NCI-H1105 (cell line): ENCODE measurements at places on chromosomes 16 and 17.
A peak's percentile ranks its signal among the peaks of the same experiment; 100 is the strongest.

DNA sequence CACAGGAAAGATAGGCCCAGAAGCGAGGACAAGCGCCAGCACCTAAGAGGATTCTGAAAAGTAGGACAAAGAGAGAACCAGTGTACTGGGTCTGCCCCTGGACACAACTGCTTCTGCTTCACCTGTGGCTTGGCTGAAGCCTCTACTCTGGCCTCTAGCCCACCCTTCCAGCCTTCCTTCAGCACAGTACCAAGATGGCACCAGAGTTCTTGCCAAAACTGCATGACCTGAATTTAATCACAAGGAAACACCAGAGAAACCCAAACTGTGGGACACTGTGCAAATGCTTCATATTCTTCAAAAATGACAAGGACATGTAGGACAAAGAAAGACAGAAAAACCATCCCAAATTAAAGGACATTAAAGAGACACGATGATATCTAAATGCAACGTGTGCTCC, 116.6 kb downstream of the SMG6 start:
- no peak for DNase-seq

GRCh38 chr16:2840914-2841313, 10.8 kb downstream of the ZG16B start:
- DNase-seq: no peak

GRCh38 chr16:58299757-58300349, 5.0 kb upstream of the PRSS54 start:
- DNase-seq: no peak

DNA sequence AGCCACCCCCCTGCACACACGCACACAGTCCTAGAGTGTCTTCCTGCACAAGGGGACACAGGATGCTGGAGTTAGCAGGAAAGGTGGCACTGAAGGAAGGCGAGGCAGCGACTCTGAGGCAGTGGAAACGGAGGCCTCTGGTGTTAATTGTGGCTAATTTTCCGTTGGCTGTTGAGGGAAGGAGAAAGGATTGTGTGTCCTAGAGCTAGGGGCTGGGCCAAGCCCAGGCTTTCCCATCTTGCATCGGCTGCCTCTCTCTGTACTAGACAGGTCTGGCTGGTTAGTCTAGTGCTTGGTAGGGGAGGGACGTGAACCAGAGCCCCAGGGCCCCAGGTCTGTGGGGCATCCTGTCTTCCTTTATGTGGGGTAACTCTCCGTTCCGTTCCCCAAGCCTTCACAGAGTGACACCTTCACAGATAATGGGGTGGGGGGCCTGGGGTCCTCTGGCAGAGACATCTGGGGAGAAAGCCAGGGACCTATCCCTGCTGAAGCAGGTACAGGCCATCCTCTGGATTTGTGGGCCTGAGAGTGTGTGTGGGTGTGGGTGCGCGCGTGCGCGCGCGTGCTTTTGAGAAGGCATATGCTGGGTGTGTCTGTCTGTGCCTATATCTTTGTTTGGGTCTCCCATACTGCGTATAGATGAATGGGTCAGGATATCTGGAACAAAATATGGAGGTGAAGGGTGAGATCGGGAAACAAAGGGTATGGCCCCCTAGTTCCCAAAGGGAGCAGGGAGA, at the start of gene CHD3:
TSS of gene CHD3 (plus strand) at position 606 of the 737 bp plus-strand sequence. CDS start 212 bp downstream, outside the sequence.
- peak; percentile 49 for DNase-seq

DNA sequence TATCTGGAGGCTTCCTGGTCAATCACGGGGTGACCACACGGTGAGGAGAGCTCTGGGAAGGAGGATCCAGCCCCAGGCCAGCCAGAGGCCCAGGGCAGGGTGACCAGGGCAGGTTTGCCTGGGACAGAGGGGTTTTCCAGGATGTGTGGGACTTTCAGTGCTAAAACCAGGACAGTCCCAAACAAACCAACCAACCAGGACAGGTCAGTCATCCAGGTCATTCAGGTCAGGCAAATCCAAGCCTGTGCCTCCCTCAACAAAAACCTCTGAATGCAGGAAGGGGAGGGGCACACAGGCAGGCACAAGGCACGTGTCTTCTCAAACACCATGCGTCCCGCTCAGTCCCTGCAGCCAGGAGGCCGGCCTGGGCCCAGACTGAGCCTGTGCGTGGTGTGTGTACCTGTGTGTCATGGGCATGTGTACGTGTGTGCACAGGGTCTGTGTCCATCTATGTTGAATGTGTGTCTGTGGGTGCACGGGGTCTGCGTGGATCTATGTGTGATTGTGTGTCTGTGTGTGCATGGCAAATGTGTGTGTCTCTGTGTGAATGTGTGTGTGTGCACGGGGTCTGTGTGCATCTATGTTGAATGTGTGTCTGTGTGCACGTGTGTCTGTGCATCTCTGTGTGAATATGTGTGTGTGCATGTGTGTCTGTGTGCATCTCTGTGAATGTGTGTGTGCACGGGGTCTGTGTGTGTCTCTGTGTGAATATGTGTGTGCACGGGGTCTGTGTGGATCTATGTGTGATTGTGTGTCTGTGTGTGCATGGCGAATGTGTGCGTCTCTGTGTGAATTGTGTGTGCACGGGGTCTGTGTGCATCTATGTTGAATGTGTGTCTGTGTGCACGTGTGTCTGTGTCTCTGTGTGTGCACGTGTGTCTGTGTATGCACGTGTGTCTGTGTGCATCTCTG, 78.9 kb downstream of the RTN4RL1 start:
- DNase-seq: no peak

GRCh38 chr17:63423963-63424362, 22.1 kb downstream of the CYB561 start:
- DNase-seq: no peak

GRCh38 chr16:1963806-1964505, 670 bp downstream of the RPS2 start:
- DNase-seq: no peak

DNA sequence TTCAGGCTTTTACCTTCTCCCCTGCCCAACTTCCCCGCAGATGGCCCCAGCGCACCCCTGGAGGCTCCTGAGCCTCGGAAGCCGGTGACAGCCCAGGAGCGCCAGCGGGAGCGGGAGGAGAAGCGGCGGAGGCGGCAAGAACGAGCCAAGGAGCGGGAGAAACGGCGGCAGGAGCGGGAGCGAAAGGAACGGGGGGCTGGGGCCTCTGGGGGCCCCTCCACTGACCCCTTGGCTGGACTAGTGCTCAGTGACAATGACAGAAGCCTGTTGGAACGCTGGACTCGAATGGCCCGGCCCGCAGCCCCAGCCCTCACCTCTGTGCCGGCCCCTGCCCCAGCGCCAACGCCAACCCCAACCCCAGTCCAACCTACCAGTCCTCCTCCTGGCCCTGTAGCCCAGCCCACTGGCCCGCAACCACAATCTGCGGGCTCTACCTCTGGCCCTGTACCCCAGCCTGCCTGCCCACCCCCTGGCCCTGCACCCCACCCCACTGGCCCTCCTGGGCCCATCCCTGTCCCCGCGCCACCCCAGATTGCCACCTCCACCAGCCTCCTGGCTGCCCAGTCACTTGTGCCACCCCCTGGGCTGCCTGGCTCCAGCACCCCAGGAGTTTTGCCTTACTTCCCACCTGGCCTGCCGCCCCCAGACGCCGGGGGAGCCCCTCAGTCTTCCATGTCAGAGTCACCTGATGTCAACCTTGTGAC, 3.6 kb downstream of the MAPK7 start:
- no peak for DNase-seq

DNA sequence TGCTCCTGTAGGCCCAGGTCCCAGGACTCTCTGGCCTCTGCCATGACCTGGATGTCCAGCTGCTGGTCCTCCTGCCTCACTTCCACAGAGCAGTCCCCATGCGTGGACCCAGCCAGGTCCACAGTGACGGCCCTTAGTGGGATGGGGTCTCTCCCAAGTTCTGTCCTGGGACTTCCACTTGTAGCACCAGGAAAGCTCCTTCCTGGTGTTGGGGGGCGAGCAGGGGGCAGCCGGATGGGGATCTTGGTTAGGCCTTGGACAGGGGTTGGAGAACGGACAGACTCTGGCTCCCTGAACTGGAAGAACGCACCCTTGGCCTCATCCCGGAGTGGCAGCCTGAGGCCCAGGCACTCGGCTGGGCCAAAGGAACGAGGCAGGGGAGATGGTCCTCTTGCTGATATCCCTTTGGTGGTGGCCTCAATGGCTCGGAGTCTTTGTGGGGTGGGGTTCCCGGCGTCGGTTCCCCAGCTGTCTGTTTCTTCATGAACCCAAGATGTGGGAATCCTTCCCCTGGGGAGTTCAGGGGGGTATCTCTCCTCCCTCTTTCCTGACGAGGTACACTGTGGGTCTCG, 7.2 kb downstream of the GAS2L2 start:
- DNase-seq: no peak

- no peak for DNase-seq
These were observed 4.3 kb downstream of the SLC5A2 start for GRCh38 chr16:31487071-31487719.

- no peak for DNase-seq
These were observed 774.0 kb upstream of the RBFOX1 start for GRCh38 chr16:6558661-6559060.

DNA sequence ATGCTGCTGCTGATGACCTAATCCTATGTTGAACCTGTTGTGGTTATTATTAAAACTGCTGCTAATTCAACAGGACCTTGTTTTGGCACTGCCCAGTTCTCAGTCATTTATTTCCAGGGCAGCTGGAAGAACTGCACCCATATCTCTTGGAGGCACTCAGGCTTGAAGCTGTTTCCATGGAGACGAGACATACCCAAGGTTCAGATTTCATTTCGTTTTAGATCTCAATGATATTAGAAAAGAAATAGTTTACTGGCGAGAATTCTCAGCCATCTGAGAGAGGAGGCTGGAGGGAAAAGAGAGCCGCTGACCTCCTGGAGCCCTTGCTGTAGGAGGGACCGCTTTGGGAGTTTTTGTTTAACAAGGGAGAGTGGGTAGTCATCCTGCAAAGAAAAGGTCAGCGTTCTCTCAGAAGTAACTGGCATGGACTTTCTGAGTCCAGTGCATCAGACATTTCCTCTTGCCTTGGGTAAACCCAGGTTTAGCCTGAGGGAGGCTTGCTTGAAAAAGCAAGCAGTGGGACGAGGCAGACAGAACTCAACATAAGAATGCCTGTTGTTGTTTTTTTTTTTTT, 75.4 kb downstream of the YPEL2 start:
- peak; percentile 73 for DNase-seq

- DNase-seq: no peak
These were observed 118.7 kb downstream of the MRM1 start for GRCh38 chr17:36720131-36720530.

GRCh38 chr16:88769617-88770460, 15.2 kb downstream of the PIEZO1 start:
- DNase-seq: no peak

GRCh38 chr17:46195939-46196716, 2.9 kb upstream of the KANSL1 start:
- DNase-seq: no peak

- DNase-seq: no peak
These were observed 1.7 kb downstream of the CMTM3 start for GRCh38 chr16:66605979-66606751.

GRCh38 chr17:6475411-6475810, 31.2 kb downstream of the PIMREG start:
- no peak for DNase-seq

GRCh38 chr17:74296548-74296936, 22.5 kb downstream of the DNAI2 start:
- DNase-seq: no peak

DNA sequence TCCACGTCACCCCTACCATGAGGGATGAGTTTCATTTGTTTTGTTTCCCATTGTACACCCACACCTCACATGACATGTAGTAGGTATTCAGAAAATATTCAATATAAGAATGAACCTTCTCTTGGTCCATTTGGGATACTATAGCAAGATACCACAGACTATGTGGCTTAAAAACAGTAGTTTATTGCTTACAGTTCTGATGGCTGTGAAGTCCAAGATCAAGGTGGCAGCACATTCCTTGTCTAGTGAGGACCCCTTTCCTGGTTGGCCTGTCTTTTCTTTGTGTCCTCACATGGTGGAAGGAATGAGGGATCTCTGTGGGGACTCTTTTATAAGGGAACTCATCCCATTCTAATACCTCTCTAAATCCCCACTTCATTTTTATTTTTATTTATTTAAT, 36.2 kb upstream of the CRYM start:
- no peak for DNase-seq

DNA sequence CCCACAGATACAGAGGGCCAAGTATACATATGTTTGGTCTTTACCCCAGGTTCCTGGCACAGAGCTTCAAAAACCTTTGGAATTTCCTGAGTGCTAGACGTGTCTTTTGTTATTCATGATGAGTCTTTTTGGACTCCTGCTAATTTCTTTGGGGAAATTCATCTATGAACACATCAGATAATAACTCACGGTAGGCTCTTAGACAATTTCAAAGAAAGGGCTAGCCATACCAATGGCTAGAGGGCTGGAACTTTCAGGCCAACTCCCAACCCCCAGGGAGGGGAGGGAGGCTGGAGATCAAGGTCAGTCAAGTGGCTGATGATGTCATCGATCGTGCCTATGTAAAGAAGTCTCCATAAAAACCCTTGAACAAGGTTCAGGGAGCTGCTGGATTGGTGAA, 101.9 kb downstream of the STX8 start:
- DNase-seq: no peak

DNA sequence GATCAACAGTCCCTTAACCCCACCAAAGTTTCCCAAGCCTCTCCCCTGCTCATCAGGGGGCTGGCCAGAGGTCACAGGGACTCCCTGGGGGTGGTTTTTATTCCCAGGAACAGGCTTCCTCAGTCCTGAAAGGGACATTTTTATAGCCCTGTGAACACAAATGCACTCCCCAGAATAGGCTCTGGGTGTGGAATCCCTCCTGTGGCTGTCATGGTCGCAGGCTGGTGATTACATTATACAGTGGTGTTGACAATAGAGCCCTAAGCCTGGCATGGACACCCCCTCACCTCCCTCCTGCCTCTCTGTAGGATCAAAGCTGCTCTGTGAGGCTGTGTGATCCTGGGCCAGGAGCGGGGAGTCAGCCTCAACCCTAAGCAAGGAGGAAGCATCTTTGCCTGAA, 1.4 kb upstream of the CA4 start:
- DNase-seq: no peak

- no peak for DNase-seq
These were observed 41.2 kb upstream of the HAPSTR1 start for GRCh38 chr16:9050102-9050830.

GRCh38 chr17:78140169-78141051, 5.8 kb upstream of the C17orf99 start:
- DNase-seq: peak; percentile 82

DNA sequence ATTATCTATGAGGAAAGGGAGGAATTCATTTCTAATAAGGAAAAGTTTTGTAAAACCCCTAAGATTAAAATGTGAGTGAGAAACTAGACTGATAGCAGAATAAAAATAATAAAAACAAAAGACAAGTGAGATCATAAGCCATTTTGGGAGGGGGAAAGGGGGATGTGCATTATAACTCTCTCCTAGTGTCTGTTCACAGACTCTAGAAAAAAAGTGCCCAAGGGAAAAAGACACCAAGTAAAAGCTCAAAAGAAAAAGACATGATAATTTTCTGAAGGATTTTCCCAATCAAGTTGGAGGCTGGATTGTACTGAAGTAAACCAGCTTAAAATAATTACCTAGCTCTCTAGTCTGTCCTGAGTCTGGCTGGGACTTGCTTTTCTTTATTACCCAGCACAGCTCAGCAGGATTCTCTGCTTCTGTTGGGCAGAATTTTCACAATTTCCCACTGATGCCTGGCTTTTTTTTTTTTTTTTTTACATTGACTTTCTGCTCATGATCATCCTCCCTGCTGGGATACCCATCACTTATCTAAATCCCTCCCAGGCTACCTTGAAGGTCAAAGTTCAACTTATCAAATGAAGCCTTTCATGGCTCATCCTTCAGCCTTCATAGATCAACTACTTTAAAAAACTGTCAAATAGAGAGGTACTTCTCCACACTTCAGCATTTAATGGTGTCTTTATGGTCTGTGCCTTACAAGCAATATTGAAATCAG, 124.2 kb upstream of the KCNJ16 start:
- DNase-seq: no peak

GRCh38 chr17:70055000-70055399, 20.0 kb upstream of the KCNJ16 start:
- no peak for DNase-seq
